ENCODE measurements at places on chromosomes 5 and 9.

DNA sequence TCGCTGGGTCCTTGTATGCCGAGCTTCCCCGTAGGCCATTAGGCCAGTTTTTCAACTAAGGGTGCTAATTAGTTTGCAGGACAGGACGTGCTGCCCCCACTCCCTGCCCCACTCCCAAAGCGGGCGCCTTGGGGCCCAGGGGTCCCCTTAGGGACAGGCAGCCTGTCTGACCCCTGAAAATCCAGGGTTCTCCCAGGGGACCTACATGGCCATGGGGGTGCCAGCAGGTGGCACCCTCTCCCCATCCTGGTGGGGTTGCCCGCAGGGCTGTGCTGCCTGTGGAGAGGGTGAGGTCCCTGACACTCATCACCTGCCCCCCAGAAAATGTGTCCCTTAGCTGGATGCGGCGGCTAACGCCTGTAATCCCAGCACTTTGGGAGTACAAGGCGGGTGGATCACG lies 8.5 kb upstream of the CCDC187 start:
- peak; percentile 64 for DNase-seq

DNA sequence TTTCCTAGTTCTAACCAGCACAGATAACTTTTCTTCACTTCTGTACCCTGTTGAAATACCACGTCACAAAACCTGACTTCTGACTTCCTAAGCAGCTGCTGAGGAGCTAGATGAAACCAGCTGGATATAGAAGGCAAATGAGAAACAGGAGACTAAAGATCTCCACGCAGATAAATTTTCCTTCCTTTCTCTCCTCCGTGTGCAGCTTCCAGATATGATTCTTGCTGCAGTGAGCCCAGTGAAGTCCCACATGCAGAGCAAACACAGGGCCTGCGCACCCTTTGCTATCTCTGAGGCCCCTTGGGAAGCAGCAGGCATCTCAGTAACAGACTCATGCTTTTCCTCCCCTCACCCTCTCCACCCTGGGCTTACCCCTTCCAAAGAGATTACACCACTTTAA lies 1638.3 kb downstream of the MAT2B start:
- no peak for DNase-seq

DNA sequence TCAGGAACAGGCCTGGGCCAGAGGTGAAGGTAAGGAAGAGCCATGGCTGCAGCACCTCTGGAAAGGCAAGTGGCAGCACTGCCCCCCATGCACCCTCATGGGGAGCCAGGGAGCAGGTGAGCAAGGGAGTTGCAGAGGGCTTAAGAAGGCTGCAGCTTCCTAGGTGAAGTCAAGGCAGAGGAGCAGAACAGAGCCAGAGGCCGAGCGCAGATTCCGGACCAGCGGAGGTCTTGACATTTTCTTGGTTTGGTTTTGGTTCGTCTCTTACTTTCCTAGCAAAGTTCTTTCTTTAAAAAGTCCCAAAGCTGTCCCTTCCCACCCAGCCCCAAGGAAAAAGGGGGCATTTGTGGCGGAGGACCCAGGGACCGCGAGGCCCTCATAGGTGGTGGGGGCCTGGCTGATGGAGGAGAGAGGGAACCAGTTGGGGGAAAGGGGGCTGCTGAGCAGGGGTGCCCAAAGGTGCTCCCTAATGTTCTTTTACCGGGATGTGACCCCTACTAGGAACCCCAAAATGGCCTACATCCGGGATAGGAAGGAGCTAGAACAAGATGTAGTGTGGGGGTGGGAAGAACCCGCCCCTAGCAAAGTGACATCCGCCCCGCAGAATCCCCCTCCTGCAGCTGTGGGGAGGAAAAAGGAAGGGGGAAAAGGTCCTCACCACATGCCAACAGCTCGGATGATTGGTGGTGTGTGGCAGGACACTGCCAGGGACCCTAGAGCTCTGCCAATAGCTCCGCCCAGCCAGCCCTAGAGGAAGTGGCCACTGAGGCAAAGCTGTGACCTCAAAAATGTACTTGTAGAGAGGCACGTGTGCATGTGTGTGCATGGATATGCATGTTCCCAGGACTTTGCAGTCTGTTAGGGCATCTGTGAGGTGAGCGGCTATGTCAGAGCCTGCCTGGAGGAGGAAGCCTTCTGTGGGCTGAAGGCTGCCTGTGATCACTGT lies 914 bp upstream of the CD72 start:
- DNase-seq = no peak

- DNase-seq = peak; percentile 15
Measured at GRCh38 chr5:177370488-177371119, 12.9 kb downstream of the RGS14 start.

DNA sequence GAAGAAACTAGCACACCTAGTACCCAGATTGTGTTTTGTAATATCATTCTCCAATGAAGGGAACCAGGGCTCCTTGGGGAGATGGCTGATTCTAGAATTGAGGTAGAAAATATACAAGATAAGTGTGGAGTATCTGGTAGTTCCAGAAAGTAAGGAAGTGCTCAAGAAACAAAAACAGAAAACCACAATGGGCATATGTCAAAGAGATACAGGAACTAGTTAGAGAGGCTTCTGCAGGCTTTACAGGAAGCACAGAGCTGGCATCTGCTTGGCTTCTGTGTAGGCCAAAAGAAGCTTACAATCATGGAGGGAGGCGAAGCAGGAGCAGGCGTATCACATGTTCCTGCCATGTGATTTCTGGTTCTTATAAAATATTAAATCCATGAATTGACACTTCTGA lies 105.7 kb upstream of the TMEM161B start:
- DNase-seq = no peak

DNA sequence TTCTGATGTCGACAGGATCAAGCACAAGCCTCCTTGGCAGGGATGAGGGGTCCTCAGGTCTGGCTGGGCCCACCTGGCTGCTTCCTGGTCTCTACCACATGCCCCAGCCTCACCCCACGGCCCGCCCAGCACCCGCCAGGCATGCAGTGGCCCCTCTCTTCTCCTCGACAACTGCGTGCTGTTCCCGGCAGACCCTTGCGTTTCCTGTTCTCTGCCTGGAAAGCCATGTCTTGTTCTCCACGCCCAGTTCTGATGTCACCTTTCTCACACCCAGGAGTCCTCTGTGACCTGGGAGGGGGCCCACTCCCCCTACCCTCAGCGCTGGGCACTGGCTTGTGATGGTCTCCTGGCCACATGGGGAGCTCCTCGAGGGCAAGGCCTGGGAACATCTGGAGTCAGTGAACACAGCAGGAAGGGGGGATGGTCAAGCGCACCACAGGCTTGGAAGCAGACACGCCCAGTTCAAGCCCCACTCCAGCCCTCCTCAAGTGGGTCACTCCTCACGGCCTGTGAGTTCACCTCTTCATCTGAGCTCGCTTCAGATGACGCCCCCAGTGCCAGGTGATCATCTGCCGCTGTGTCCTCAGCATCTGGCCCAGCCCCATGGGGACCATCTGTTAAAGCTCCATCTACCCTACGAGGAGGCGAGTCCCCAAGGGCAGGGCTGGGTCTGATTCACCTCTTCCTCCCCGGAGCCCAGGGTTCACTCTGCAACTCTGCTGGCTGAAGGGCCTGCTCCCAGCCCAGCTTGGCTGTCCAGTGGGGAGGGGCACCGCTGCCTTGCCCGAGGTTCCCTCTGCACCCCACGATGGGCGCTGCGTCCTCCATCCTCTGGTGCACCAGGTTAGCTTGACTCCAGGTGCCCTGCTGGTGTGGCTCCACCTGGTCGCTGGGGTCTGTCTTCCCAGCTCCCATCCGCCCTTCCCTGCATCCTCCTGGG lies 133.2 kb upstream of the PHYKPL start:
- no peak for DNase-seq

DNA sequence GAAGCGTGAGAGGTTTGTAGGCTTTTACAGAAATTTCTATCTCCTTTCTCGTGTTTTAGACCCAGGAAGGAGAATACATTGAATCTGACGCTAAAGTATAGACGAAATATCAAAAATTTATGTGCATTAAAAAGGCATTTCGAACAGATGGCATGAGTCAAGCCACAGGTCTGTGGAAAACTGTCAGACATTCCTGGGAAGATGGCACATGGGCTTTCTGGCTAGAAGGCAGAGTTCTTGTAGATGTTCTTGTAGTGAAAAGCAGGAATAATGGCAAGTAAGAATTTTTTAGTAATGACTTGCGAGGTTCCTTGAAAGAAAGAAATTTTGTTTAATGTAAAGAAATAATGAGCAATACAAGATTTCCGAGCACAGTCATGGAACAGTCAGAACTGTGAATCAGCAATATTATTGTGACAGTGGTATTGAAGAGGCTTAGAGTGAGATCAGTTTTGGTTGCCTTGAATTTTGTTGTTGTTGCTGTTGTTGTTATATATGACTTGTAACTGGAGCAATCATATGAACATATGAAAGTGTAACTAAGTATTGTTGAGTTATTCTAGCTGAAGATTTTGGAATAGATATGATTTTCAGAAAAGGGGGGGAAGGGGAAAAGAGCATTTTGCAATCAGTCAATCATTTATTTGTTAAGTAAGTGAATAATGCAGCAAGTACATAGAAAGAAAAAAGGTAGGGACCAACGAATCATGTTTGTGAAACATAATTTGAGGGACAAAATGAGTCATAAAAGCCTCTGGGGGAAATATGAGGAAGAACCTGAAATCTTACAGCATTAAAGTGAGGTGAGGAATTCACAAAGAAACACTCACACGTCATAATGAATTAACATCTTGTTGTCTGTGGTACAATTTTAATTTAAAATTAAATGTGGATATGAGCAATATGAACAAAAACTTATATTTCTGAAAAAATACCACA lies 339.0 kb upstream of the CTNND2 start:
- no peak for DNase-seq

- DNase-seq = no peak
Measured at GRCh38 chr5:179115845-179116524, 55.8 kb downstream of the ZNF354C start.

GRCh38 chr9:125341566-125341965 lies 79.9 kb downstream of the GAPVD1 start:
- no peak for DNase-seq

- no peak for DNase-seq
Measured at GRCh38 chr9:107883496-107884124, 394.0 kb upstream of the KLF4 start.

DNA sequence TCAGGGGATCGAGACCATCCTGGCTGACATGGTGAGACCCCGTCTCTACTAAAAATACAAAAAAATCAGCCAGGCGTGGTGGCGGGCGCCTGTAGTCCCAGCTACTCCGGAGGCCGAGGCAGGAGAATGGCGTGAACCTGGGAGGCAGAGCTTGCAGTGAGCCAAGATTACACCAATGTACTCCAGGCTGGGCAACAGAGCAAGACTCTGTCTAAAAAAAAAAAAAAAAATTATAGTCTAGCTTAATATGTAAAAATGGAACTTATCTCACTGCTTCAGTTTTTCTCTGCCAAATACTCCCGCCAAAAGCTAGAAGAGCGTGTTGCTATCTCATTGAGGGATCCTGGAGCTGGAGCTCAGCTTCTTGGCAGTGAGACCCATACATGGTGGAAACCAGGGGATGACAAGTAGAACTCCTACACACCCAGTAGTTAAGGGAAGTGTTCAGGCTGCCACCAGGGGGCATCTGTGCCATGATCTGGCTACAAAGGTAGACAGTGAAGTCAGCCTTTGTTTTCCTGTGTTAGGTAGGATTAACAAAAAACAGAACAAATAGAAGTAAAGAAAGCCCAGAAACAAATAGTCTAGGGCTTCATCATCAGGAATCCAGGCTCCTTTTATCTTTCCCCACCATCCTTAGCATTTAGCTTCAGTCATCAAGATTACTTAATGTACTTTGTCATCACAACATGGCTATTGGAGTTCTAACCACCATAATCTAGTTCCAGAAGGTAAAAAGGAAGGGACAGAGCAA lies 33.6 kb upstream of the GLIPR2 start:
- peak; percentile 73 for DNase-seq

DNA sequence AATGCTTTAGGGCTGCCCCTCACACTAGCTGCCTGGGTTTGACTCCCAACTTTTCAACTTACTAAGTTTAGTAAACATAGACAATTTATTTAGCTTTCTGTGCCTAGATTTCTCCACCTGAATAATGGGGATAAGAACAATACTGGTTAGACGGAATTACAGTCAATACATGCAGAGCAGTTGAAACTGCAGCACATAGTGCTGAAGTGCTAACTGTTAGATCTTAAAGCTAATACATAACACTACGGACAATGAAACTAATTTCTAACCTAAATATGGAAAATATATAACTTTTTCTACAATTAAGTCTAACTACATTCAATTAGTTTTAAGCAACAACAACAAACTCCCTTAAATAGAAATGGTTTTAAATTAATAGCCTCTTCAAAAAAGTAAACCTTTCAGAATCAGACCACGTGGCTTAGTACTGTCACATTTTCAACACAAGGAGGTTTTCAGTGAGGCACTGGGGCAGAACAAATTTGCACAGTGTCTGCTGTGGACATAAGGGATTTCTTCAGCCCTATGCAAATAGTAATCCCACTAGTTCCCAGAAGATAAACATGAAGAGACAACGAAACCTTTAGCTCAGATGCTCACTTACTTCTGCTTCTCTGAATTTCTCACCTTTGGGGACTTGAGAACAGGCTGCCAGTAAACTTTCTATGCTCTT lies 293.4 kb downstream of the EDIL3 start:
- DNase-seq = no peak

DNA sequence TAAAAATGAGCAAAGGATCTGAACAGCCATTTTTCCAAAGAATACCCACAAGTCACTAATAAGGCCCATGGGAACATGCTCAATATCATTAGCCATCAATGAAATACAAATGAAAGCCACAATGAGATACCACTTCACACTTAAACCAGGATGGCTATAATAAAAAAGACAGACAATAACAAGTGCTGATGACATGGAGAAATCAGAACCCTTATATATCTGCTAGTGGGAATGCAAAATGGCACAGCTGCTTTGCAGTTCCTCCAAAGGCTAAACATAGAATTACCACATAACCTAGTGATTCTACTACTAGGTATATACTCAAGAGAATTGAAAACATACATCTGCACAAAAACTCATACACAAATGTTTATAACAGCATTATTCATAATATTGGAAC lies 83.7 kb downstream of the HOMER1 start:
- no peak for DNase-seq

Data from midbrain (tissue), 1 donor.